T-helper 2 cell (primary cell): ENCODE measurements at places on chromosomes 5 and 9.

- no peak for DNase-seq
Measured at GRCh38 chr9:13427587-13427986, 148.1 kb upstream of the MPDZ start.

DNA sequence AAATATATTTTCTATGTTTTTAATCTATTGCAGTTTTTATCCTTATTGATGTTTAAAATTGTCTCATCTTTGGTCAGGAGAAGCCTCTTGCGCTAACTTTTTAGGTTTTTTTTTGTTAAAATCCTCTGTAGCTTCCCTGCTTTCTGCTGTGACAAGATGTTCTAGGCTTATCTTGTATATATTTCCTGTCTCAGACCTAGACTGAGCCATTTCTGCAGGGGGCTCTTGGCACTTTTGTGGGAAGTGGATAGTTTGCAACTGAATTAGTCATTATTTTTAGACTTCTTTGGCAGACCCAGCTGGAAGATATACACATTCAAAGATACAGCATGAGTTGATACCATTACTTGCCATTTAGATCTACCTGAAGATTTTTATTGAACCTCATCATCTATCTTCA is 28.8 kb downstream of the TCERG1 start:
- DNase-seq = no peak

GRCh38 chr9:26856413-26857032 is 36.1 kb downstream of the CAAP1 start:
- DNase-seq = no peak

DNA sequence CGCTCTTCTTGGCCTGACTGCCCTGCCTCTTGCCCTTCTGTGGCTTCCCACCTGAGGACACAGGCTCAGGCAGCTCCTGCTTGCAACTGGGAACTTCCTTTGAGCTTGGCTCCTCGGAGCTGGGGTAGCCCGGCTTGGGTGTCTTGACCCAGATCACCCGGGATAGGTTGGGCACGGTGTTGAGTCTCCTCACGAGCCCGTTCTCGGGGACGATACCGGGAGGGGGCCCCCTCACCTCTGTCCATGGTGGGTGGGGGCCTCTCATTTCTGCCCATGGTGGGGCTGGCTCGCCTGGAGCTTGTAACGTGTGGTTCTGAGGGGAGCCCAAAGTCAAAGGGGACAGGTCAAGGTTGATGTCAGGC is 7.8 kb upstream of the DDX41 start:
- no peak for DNase-seq

GRCh38 chr5:146606893-146607292 is 90.9 kb upstream of the GPR151 start:
- no peak for DNase-seq

- DNase-seq = no peak
Measured at GRCh38 chr5:123517476-123517875, 5.5 kb downstream of the CSNK1G3 start.
